ENCODE measurements at places on chromosomes 6 and 20.
A peak's percentile ranks its signal among the peaks of the same experiment; 100 is the strongest.

DNA sequence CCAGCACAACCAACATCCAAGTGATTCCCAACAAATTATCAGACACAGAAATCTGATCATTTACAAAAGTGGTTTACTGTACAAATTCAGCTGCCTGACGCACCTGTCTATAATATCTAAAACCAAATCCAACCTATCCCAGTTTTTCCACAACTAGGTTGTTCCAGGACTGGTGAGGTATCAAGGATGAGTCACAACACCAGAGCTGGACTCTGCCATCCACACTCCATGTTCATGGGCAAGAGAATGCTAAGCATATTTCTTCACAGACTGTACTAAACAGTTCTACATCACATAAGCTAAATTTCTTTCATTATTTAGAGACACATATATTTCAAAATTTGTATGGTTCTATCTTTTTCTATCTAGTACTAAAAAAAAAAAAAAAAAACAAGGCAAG lies 141.6 kb downstream of the BTBD9 start:
- no peak for DNase-seq

GRCh38 chr6:30206799-30207618 lies 6.2 kb downstream of the TRIM26 start:
- no peak for DNase-seq

DNA sequence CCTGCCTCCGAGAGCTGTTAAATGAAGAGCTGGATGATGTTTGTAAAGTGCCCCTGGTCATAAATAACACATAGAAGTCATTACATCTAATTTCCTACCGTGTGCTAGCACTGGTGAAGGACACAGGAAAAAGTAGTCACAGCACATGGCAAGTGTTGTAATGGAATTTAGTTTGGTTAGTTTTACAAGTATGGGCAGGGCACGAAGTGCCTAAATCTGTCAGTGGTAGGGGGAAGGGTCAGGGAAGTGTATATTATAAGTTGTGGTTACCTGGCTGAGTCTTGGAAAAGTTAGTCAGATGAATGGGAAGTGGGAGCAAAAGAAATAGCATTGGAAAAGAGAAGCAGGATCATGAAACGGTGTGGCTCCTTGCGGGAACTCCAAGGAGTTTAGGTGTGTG lies 1.6 kb downstream of the RIPPLY2 start:
- no peak for DNase-seq

DNA sequence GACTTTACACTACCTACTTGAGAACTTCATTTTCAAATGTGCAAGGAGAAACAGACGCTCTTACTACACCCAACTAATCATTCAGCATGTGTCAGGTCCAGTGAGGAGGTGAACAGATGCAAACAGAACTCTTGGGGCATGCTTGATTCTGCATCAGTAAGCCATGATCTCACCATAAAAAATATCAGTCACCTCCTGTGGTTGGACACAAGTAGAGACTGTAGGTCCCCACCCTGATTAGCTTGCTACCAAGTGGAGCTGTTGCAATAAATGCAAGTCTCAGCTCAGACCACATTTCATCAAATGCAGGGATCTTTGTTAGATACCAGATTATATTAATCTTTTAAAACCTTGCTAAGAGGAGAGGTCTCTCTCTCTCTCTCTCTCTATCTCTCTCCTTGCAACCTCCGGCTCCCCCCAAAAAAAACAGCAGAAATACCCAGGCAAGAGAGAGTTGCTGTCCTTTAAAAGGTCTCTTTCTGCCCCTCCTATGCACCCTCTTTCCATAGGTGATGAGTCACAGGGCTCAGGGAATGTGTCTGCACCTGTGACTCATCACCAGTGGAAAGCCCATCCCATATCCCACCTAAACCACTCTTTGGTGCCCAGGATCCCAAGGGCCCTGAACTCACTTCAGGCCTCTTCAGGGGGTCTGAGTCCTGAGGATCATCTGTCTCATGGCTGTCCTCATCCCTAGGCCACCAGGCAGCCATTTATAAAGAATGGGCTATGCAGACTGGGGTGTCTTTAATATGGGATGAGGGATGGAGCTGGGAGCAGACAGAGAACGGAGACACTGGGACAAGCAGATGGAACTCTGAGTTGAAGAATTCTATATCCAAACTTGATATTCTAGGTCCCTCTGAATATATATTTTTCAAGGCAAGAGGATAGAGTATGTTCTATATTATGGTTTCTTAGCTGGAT lies 154.5 kb downstream of the QRSL1 start:
- no peak for DNase-seq

- no peak for DNase-seq
Observed at GRCh38 chr6:101541894-101542293, 148.4 kb downstream of the GRIK2 start.

- no peak for DNase-seq
Observed at GRCh38 chr6:162712694-162713093, 14.9 kb downstream of the PRKN start.

GRCh38 chr6:4805553-4806336 lies 29.5 kb downstream of the CDYL start:
- peak; percentile 36 for DNase-seq

- no peak for DNase-seq
Observed at GRCh38 chr6:24908650-24909035, 27.1 kb downstream of the RIPOR2 start.

GRCh38 chr20:5779071-5779900 lies 29.1 kb downstream of the SHLD1 start:
- DNase-seq, result no peak

DNA sequence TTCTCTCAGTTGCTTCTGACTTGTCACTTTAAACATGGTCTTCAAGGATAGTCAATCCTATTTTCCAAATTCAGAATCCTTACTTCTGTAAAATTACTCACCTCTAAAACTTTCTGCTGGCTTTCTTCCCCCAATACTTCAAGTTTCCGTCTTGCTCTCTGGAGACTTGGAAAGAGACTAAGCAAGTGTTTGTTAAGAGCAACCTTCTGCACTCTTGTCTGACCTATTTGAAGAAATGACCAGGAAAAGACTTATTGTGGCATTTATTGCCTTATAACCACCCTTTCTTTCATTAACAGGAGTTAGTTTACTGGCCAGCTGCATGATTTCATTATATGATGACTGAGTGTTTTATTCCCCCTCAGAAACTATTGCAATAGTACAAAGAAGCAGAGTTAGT lies 181.0 kb downstream of the TBC1D7 start:
- no peak for DNase-seq

DNA sequence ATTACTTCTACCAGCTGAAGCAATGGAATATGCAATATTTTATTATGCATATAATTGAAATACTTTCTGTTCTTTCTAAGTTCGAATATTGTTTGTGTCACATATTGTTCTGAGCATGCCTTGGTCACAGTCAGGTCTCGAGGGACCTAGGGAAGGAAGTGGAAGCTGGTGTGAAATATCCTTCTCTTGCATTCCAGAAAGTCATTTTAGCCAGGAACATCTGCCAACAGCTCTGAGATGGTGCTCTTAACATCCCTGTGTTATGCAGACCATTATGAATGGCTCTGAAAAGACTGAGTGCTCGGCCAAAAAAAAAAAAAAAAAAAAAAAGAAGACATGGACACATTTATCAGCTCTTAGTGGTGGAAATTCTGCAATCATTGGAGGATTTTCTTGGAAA lies 132.7 kb upstream of the JAG1 start:
- no peak for DNase-seq

DNA sequence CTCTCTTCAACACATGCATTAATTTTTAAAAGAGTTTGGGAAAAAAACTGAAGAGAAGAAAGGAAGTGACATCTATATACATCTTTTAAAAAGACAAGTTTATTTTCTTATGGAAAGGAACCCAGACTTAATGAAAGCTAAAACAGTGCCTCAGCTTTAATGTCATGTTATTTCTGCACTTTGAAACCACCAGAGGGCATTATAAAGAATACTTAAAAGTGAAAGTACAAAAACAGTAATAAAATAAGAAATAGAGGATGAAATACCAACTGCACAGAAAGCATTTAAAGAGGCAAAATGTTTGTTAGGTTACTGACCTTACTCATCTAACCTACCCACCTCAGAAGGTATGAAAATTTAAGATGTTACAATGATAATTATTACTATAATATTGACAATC lies 98.8 kb downstream of the HUS1B start:
- no peak for DNase-seq

GRCh38 chr6:142946924-142947713 lies 2.1 kb upstream of the HIVEP2 start:
- peak; percentile 25 for DNase-seq

- no peak for DNase-seq
Observed at GRCh38 chr20:56345911-56346310, 12.9 kb upstream of the FAM210B start.

DNA sequence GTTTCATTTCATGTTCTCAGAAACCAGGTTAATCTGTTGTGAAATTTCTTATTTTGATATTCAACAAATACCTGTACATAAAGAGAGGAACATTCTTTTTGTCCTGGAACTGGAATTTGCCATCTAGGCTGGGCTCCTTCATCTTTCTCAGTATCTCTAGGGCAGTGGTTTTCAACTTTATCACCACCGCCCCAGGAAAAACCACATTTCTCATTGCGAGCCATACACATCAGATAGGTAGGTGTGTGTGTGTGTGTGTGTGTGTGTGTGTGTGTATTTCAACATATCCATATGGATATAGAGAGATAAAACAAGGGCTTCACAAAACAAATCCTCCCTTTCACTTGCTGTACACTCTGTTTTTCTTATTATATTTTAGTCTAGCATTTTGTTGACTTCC lies 24.1 kb downstream of the BFSP1 start:
- DNase-seq, result no peak

DNA sequence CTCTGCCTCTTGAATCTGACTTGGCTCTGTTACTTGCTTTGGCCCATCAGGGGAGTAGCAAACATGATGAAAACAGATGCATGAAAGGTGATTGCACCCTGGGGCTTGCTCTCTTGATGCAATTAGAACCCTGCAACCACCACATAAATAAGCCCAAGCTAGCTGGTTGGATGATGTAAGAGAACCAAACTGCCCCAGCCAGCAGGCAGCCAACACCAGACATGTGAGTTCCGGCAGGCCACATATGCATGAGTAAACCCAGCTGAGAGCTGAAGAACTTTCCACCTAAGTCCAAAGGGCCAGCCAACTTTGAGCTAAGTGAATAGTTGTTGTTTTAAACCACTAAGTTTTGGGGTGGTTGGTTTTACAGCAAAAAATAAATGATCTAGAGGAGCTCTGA lies 268.4 kb downstream of the FARS2 start:
- no peak for DNase-seq

DNA sequence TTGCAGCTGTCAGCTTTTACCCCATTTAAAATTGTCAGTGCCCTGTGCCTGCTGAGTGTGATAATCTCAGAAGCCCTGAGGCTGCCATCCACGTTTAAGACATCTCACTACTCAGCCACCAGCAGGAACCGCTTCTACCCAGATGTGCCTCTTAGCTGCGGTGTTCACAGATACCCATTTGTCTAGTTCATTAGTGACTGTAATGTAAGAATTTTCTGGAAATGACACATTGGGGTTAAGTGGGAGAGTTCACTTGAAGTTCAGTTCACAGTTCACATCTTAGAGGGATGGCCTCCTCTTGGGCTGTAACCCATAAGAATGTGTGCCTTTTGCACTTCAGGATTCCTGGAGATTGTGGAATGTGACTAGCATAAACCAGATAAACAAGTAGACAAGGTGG lies 477.7 kb downstream of the BTBD3 start:
- no peak for DNase-seq

Measured in DND-41 (cell line).